ENCODE measurements at places on chromosomes 6 and 20.

GRCh38 chr6:139423037-139423703 is 48.7 kb upstream of the CITED2 start:
- DNase-seq = no peak

DNA sequence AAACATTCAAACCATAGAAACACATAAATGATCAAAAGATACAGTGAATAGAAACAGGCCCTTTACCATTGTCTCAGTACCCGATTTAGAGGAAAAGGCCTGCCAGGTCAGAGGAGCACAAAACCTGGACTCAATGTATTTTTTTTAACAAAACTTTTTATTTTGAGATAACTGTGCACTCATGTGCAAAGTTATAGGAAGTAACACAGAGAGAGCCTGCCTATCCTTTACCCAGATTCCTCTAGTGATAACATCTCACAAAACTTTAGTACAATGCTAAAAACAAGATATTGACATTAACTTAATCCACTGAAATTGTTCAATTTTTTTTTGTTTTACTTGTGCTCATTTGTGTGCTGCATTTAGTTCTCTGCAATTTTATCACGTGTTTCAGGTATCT is 36.8 kb upstream of the SAMD3 start:
- no peak for DNase-seq

DNA sequence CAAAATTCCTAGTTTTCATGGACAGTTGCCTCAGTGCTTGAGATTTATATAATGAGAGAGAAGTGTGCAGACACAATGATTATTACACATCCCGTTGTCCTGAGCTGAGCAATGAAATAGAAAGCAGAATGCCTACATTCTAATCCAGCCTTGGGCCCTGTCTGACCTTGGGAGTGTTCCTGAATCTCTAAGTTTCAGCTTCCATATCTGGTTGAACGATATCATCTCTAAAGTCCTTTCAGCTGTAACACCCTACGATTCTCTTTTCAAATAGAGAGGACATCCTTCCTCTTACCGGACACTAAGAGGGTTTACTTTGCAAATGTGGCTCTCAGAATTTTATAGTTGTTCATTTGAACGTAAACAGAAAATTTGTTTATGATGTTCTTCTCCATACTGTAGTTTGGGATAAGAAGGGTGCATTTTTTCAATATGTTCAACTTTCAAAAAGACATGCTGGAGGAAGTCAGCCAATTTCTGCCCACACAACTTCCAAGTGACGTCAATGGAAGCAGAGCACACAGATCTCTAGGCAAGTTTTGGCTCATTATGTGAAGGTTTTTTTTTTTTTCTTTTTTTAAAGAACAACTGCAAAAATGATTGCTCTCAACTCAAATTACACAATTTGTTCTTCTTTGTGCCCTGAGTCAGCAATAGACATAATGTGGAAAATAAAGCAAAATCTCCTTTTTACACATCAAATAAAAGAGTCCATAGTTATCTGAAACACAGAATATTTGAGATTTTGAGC is 50.4 kb downstream of the PDE7B start:
- no peak for DNase-seq

GRCh38 chr6:151252634-151253033 is 12.9 kb downstream of the AKAP12 start:
- DNase-seq = no peak

GRCh38 chr6:39053854-39054576 is 5.4 kb downstream of the GLP1R start:
- DNase-seq = no peak

DNA sequence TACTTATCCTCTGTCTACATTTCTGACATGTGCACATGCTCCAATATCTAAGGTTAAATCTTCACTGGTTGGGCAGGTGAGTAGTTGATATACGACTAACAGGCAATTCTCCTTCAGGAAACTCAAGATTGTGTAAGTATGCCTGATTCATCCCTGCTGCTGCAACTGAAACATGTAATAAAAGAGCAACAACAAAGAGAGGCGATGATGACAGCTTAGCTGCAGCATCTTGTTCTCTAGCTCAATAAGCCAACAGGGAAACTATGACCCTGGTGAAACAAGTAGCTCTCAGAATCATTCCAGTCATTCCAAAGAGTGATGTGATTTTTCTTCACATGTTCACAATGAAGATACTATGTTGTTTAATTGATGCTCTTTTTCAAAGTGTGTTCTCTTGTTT is 74.4 kb downstream of the ELOVL4 start:
- peak; percentile 2 for DNase-seq

DNA sequence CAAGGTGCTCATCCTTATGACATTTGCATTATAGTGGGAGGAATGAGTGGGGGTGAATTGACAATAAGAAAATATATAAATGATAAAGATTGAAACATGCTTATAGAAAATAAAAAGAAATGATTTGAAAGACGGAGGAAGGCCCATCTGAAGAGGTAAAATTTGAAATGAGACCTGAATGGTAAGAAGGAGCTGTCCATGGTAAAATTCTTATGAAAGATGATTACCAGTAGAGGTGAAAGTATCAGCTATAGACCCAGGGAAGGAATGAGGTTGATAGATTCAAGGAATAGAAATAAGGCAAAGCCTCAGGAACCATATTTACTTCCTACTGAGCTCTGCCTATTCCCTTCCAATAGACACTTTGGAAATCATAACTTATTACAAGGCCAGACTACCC is 149.7 kb downstream of the HTR1B start:
- no peak for DNase-seq

DNA sequence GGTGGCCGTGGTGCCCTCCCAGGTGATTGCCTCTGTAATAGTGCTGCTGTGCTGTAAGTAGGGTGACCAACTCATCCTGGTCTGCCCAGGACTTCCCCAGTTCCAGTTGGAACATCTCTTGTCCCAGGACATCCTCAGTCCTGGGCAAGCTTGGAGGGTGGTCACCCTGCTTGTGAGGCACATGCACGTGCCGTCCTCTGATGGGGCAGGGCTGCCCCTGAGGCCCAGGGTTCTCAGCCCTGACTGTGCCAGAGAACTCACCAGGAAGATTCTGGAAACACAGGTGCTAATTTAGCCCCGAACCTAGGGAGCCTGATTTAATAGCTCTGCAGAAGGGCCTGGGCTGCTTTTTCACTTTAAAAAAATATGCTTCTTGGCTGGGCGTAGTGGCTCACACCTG is 120.9 kb upstream of the PHACTR3 start:
- no peak for DNase-seq

DNA sequence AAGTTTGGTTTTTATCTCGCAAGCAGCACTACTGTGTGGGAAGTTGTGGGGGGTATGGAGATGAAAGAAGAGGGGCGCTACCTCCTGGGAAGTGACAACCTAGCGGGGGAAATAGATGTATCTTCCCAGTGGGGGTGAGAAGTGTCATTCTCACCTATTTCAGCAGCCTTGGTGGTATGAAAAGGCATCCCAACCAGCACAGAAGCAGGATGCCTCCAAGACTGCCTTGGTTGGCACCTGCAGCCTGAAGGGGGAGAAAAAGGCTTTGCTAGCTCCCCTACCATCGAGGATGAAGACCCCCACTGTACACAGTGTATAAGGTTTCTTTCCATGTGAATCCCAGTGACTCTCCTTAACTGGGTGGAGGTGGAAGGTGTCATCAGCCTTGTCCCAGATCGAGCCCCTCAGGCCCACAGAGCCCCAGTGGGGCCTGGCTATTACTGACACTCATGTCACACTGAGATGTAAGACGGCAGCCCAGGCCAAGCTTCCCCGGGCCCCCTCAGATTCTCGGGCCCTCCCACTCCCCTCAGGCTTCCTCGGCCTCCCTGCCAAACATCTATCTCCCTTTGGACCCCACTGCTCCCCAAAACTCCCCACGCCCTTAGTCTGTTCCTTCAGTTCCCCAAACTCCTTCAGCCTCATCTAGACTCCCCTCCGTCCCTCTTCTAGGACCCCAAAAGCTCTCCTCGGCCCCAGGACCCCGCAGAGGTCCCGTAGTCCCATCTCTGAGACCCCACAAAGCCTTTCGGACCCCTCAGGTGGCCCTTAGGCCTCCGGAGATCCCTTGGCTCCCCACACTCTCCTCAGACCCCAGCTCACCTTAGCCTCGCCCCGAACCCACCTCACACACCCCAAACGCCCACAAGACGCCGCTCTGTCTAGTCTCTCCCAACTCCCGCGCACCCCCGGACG is 688 bp downstream of the COMMD7 start:
- DNase-seq = no peak

DNA sequence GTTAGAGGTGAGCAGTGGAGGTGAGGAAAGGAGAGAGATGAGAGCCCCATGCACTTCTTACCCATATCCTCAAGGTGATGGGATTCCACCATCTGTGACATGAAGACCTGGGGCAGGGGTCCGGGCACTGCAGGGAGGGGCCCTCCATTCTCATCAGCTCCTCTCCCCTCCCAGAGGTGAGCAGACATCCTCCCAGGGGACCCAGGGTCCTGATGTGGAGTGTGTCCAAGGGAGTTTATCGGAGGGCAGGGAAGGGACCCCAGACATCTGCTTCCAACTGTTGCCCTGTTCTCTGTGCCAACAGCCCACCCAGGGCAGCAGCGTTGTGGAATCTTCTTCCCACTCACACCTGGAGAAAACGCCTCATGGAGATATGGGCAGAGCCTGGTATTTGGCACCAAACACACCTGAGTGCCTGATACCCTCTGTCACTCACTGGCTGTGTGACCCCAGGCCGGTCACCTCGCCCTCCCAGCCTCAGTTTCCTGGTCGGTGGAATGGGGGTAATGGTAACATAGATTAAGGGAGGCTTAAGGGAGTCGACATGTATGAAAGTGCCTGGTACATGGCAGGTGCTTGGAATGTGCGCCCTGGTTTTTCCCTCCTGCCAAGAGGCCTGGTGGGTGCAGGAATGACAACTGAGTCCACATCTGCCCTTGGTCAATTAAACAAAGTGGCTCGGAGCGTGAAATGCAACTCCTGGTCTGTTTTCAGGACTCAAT is 227.9 kb downstream of the PREX1 start:
- no peak for DNase-seq

GRCh38 chr6:169256061-169256460 is 2.4 kb upstream of the THBS2 start:
- DNase-seq = no peak

DNA sequence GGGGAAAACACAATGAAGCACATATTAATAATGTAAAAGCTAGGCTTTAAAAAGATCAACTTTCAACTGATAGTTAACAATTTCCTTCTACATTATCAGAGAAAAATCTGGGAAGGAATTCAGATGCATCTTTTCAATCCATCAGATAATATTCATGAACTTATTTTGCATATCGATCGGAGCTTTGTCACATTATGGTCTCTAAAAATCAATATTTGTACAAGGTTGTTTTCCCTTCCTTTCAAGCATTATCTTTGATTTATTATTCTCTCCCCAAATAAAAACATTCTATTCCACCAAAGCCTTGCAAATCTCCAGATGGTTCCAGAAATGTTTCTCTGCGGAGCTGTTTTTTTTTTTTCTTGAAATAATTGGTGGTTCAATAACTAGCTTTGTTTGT is 101.9 kb downstream of the GPR63 start:
- no peak for DNase-seq

DNA sequence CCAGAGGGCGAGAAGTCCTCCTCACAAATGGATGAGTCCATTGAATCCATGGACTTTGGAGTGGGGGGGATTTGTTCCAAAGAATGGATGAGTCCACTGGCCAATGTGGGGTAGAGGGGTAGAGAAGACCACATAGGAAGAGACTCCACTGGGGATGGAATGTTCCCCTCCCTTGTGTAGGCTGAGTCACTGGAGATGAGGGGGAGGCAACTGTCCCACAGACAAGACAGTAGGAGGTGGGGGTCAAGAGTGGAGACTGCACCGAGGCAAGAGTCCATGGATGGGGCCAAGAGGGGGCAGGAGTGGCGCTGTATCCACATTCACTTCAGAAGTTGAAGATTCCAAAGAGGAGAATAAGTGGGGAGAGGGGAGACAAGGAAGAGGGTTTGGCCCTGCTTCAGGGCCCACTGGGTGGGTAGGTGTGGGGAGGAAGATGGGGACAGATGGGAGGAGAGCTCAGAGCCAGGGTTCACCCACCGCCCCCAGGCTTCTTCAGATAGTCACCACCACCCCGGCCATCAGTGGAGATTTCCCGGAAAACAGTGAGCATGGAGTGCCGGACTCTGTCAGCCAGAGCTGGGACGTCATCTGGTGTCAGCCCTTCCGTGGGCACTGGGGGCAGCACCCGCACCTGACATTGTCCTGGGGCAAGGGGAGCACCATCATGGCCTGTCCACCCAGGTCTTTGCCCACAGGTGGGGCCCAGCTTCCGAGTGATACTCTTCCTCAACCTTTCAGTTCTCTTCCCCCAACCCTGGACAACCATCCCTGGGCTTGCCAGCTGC is 4.6 kb downstream of the EGFL8 start:
- no peak for DNase-seq

DNA sequence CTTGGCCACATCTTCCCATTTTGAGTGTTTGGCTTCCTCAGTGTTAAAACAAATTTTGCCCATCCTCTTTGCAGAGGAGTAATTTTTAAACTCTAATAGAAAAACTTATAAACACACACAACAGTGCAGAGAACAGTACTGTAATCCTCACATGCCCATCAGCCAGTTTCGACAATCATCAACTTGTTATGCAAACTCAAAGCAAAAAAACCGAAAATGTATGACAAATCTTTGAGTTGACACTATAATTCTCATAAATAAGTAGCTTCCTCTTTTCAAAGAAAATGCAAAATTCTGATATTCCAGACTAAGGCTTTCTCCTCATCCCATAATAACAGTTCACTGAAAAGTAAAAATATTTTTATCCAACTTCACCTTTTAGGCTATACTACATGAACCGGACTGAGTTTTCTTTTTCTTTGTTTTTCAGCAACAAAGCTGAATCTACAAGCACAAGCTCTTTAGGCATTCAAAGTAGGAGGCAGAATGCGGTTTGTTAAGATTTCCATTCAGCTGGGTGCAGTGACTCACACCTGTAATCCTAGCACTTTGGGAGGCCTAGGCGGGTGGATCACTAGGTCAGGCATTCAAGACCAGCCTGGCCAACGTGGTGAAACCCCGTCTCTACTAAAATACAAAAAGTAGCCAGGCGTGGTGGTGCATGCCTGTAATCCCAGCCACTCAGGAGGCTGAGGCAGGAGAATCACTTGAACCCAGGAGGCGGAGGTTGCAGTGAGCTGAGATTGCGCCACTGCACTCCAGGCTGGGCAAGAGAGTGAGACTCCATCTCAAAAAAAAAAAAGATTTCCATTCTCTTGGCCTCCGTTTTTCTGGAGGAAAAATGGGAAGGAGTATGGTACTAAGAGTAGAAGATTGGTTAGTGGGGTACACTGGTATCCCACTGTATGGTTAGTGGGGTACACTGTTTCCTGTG is 74.8 kb downstream of the GCNT2 start:
- DNase-seq = no peak

GRCh38 chr20:33081411-33082154 is 2.1 kb downstream of the BPIFB4 start:
- DNase-seq = no peak
